ENCODE measurements at places on chromosomes 11 and 22. TPM values are rescaled to one million over a fixed set of nuclear protein-coding genes. Genes with fewer than 3 reads are reported as not detected.

The ELF5 gene
- not detected for polyA plus RNA-seq

The SOX6 gene
- polyA plus RNA-seq, result 3.3 TPM

The C22orf42 gene
- polyA plus RNA-seq, result not detected

The MMP27 gene
- polyA plus RNA-seq, result not detected

The ACTN3 gene
- 0.05 TPM for polyA plus RNA-seq

The PGM2L1 gene
- polyA plus RNA-seq, result 0.84 TPM

The OR8D1 gene
- not detected for polyA plus RNA-seq

The CADM1 gene
- polyA plus RNA-seq, result 14.8 TPM

The ACRV1 gene
- polyA plus RNA-seq, result not detected

The HOATZ gene
- not detected for polyA plus RNA-seq

The OR4C12 gene
- polyA plus RNA-seq, result not detected

The MRGPRX3 gene
- polyA plus RNA-seq, result not detected

The OR51I1 gene
- polyA plus RNA-seq, result not detected

The SOX10 gene
- 5.8 TPM for polyA plus RNA-seq

The OR8D4 gene
- polyA plus RNA-seq, result not detected

The ZBTB16 gene
- polyA plus RNA-seq, result 49.8 TPM

The GAB4 gene
- not detected for polyA plus RNA-seq

The OR8G1 gene
- not detected for polyA plus RNA-seq

The KRTAP5-10 gene
- not detected for polyA plus RNA-seq

The APOA5 gene
- polyA plus RNA-seq, result not detected

The CCDC188 gene
- polyA plus RNA-seq, result 0.54 TPM

The TMEM191B gene
- 0.27 TPM for polyA plus RNA-seq

The KRTAP5-3 gene
- not detected for polyA plus RNA-seq

The AMPD3 gene
- 3.5 TPM for polyA plus RNA-seq

The ZNF214 gene
- 0.48 TPM for polyA plus RNA-seq

The GLYAT gene
- 0.57 TPM for polyA plus RNA-seq

The CASP4 gene
- polyA plus RNA-seq, result 18.1 TPM

The XNDC1N gene
- polyA plus RNA-seq, result 3.1 TPM

The NAALADL1 gene
- polyA plus RNA-seq, result 7.1 TPM

The DEUP1 gene
- not detected for polyA plus RNA-seq

The RHOD gene
- polyA plus RNA-seq, result 65.2 TPM

The KCNA4 gene
- 0.59 TPM for polyA plus RNA-seq

The P4HA3 gene
- polyA plus RNA-seq, result 0.07 TPM

The TNNT3 gene
- polyA plus RNA-seq, result 63.1 TPM

The PGA4 gene
- polyA plus RNA-seq, result 4.1 TPM

Data from right cardiac atrium (tissue), 5 donors.